A549 treated with dexamethasone at 1 μM for 4 hours (cell line): ENCODE measurements at places on chromosomes 5 and 9. TPM values are rescaled to one million over a fixed set of nuclear protein-coding genes. Genes with fewer than 3 reads are reported as not detected.

Gene STKLD1
- 0.44 to 1.2 TPM (median 0.73 TPM) in 5 replicates for total RNA-seq

Gene HTR4
- not detected in 5 replicates for total RNA-seq

Gene SERF1B
- 67.5 to 94.1 TPM (median 72.3 TPM) in 5 replicates for total RNA-seq

Gene CCDC187
- 0.01 TPM in 2 of 5 replicates, not detected in the others for total RNA-seq

Gene ANKRD34B
- total RNA-seq = 0.05 to 0.14 TPM (median 0.09 TPM) in 5 replicates
